ENCODE measurements at places on chromosomes 16 and 17.
A peak's percentile ranks its signal among the peaks of the same experiment; 100 is the strongest.

DNA sequence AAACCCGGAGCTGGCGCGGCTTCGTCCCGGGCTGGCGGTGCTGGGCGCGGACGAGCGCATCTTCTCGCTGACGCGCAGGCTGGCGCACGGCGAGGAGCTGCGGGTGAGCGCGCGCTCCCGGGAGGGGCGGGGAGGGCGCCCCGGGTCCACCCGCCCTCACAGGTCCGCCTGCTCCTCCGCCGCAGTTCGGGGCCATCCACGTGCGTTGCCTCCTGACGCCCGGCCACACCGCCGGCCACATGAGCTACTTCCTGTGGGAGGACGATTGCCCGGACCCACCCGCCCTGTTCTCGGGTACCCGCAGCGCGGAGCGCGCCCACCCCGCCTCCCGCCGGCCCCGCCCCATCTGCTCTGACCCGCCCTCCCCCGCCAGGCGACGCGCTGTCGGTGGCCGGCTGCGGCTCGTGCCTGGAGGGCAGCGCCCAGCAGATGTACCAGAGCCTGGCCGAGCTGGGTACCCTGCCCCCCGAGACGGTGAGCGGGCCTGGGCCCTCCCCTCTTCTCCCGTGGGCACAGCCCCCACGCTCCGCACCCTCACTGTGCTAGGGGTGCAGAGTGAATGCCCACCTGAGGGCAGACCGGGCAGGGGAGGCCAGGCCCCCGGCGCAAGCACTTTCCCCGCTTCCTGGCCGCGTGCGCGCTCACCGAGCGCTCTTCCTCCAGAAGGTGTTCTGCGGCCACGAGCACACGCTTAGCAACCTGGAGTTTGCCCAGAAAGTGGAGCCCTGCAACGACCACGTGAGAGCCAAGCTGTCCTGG lies 1.4 kb downstream of the HAGHL start:
- peak; percentile 97 for DNase-seq

DNA sequence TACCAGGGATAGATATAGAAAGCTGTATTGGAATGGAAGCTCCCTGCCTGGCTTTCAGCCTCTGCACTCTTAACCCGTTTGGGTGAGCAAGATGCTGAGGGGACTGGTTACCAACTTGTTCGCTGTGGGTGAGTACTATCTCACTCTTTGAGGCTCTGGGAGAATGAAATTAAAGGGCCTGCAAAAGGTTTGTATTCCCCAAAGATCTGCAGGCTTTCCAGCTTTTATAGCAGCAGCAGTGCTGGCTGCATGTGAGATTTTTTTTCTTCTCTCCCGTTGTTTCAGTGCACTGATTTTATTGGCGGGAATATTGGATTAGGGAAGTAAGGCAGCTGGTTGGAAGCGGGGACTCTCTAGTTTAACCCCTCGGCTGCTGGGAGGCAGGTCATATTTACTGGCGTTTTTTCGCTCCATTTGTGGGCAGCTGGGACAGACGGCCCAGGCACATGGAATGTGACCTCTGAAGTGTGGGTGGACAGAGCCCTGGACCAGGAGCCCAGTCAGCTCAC lies 30.9 kb downstream of the C17orf75 start:
- DNase-seq, result no peak

DNA sequence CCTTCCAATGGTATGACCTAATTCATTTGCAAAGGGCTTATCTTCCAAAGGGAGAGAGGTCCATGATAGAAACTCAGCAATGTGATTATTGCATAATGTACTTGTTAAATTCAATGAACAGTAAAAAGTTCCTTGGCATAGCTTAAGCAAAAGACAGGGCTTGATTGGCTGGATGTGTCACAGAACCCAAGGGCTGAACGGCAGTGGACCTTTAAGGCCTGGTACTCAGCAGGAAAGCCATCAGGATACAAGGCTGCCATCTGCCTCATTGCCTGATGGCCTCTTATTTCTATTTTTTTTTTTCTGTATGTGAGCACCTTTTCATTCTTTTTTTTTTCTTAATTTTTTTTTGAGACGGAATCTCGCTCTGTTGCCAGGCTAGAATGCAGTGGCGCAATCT lies 208.9 kb upstream of the WSCD1 start:
- no peak for DNase-seq

DNA sequence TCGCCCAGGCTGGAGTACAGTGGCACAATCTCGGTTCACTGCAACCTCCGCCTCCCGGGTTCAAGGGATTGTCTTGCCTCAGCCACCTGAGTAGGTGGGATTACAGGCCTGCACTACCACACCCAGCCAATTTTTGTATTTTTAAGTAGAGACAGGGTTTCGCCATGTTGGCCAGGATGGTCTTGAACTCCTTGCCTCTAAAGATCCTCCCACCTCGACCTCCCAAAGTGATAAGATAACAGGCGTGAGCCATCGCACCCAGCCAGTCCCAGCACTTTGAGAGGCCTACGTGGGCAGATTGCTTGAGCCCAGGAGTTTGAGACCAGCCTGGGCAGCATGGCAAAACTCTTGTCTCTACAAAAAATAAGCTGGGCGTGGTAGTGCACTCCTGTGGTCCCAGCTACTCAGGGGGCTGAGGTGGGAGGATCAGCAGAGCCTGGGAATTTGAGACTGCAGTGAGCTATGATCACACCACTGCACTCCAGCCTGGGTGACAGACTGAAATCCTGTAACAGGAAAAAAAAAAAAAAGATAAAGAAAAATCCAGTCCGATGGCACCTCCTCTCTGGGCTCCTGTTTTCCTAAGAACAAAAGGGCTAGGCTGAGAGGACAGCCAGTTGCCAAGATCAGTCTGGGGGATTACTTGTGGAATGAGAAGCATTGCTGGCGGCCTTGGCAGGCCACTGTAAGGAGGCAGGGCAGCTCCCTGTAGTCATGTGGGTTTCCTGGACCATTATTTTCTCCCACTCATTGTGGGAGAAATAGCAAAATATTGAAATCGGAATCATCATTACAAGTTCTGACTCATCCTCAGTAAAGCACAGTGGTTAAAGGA lies 3.0 kb upstream of the PIPOX start:
- no peak for DNase-seq

- DNase-seq, result no peak
These were observed 6.8 kb upstream of the TBC1D3B start for GRCh38 chr17:36183001-36183971.

DNA sequence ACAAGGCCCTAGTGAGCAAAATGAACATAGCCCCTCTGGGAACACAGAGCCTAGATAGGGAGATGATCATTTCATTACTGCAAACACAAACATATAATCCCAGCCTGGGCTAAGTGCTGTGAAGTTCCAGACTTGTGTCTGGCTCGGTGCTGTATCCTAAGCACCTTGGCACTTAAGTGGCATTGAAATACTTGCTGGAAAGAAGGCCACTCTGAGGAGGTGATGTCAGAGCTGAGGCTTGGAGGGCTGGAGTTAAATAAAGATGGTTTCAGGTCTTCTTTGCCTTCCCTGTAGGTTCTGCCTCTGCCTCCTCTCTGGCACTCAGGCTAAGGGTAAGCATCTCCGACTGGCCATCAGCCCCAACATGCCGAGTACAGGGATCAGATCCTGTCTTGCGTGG lies 2.4 kb upstream of the CACNA1G start:
- DNase-seq, result no peak

DNA sequence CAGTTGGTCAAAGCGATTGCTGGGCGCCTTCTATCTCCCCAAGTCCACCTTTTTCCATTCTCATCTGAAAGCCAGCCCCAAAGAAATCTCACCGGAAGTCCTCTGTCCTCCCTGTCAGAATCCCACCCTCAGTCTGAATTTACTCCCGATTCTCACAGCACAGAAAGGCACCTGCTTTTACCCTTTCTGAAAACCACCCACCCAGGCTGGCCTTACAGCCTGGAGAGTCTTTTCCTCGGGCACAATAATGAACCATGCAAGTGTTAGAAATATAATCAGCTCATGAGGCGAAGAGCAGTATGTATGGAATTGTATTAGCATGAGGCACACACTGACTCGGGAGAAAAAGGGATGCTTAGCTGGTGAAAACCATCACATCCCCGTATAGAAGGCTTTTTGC lies 1.2 kb upstream of the ZFHX3 start:
- no peak for DNase-seq

DNA sequence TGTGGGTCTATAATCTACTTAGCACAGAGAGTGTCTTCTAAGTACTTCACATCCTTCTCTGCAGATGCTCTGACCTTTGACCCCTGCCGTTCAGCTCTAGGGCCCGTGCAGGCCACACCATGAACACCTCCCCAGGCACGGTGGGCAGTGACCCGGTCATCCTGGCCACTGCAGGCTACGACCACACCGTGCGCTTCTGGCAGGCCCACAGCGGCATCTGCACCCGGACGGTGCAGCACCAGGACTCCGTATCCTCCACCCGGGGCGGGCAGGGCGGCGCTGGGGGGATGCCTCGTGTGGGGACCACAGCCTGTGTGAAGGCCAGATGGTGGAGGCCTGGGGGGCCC lies 686 bp downstream of the MLST8 start:
- DNase-seq, result no peak

DNA sequence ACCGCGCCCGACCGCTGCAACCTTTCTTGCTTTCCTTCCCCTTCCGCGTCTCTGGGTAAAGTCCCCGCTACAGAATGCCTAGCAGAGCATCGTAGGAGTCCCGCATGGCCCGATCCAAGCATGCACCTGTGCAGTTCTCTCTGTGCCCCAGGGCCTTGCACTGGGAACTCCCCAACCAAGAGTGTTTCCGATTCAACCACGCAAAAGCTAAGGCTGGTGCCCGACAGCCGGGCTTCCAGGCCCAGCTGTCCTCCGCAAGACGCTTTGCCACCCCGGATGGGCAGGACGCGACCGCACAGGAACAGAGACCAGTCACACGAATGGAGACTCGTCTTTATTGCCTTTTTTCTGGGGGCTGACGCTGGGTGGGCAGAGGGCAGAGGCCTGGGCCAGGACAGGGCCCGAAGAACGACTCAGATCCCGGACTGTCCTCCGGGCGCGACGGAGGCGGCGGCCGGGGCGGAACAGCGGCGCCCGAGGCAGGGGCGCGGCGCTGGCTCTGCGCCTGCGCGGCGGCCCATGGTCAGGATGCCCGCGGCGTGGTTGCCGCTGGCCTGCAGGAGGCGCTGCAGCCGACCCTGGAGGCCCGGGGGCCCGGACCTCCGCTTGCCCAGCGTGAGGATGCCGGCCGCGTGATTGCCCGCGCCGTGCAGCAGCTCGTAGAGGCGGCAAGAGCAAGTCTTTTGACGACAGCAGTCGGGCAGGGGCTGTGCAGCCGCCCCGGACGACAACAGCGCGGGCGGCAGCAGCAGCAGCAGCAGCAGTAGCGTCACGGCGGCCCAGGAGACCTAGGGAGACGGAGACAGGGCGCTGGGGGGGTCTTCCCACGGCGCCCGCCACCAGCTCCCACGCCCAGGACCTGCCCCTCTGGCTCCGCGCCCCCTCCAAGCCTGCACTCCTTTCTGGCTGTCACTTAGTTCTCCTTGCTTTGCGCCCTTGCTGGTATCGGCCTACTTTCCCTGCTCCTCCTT lies 1.2 kb downstream of the HCRT start:
- peak; percentile 91 for DNase-seq

DNA sequence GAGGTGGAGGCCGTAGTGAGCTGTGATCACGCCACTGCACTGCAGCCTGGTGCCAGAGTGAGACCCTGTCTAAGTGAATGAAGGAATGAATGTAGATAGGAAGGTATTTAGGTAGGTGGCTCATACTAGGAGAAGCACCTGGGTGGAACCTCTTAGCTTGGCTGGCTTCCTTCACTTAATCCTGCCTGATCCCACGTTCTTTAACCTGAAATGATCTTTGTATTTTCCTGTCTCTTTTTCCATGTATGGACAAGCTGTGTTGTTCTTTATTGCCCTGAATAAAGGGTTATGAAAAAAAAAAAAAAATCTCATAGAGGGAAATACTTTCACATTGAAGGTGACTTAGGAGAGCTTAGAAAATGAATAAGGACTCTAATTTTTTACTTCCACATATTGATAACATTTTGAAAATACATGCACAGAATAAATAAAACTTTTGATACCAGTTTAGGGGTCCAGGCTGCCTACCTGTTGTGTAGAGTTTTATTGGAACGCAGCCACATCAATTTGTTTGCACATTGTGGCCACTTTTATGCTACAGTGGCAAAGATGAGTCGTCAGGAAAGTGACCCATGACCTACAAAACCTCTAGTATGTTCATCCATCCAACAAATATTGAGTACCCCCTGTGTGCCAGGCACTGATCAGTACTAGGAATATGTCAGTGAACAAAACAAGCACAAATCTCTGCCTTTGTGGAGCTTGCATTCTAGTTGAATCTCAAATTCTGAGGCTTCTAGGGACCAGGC lies 44.6 kb downstream of the VPS35L start:
- DNase-seq, result no peak

- no peak for DNase-seq
These were observed 109.6 kb downstream of the C16orf78 start for GRCh38 chr16:49483251-49483650.

DNA sequence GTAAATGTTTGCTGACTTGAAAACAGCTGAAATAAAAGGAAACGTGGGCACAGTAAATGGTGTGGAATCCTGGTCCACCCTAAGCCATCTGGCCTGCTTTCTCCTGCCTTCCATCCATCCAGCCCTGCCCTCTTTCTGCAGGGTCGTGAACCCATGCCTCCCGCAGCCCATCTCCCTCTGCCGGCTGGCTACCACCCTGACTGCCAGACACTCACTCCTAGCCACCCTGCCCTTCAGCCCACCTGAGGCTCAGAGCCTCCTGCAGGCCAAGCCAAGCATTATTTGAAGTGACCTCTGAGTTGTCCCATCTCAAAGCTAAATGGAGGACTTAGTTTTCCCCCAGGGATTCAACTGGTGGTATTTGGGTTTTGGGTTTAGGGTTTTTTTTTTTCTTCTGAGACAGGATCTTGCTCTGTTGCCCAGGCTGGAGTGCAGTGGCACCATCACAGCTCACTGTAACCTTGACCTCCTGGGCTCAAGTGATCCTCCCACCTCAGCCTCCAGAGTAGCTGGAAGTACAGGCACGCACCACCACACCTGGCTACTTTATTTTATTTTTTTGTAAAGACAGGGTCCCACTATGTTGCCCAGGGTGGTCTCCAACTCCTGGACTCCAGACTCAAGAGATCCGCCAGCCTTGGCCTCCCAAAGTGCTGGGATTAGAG lies 8.4 kb downstream of the ZDHHC1 start:
- DNase-seq, result peak; percentile 51

DNA sequence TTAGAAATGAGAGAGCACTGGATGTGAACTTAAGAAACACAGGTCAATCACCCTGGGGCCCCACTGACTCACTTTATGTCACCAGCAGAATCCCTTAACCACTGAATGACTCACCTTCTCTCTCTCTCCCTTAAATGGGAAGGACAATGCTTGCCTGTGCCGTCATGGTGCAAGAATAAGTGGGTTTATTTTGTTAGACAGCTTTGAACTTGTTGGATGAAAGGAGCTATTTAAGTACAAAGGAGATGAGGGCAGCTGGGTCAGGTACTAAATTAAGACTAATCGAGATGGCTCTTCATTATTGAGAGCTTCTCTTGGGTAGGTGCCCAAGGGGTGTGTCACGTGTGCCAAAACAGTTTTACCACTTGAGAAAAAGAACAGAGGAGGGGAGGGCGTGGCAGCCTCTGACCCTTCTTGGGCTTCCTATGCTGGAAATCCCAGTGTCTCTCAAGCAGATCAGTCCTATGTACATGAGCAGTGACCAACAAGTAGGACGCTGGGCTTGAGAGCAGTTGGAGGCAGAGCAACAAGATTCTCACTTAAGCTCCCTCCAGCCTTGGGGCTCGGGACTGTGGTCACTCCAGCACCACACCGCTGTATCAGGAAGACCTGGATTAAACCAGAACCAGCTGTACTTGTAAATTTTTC lies 6.7 kb upstream of the KRT31 start:
- DNase-seq, result peak; percentile 49

Data from RPMI8226 (cell line).